Suppressor macrophage treated with lipopolysaccharide for 4 hours (primary cell): ENCODE measurements at places on chromosomes 11 and 22.

- DNase-seq: no peak
Measured at GRCh38 chr11:128506356-128506755, 81.0 kb downstream of the ETS1 start.

- no peak for DNase-seq
Measured at GRCh38 chr11:62752177-62752785, 1.7 kb downstream of the ZBTB3 start.

DNA sequence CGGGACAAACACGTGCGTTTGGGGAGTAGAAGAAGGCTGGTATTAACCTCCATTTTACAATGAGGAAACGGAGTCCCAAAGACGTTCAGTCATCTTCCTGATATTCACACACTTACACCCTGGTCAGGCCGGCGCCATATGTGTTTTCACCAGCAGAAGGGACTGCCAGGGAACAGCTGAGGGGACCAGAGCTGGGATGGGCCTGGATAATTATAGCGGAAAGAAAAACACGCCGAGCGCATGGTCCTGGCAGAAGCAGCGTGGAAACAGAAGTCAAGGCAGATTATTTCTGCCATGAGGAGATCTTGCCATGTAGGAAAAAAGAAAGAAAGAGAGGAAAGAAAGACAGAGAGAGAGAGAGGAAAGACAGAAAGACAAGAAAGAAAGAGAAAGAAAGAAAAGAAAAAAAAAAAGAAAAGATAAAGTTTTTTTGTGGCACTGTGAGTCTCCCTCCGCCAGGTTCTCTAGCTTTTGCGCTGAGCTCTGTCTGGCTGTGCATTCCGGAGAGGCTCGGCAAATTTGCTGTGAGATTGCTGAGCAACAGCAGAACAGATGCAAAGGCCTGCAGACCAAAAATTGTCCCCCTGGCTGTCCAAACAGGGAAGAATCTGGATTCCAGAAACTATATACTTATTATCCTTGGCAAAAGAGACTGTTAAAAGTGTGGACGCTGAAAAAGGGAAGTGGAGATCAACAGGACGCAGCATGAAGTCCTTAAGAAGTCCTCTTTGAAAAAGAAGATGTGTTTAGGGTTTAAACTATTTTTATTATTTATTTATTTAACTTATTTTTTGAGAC, 1.3 kb upstream of the UCP2 start:
- DNase-seq: peak; percentile 37

GRCh38 chr11:117484156-117484555, 156.5 kb downstream of the CEP164 start:
- no peak for DNase-seq

- DNase-seq: no peak
Measured at GRCh38 chr22:42078469-42079318, 806 bp upstream of the SMDT1 start.
